ENCODE measurements at places on chromosomes 11 and 22.

- DNase-seq, result no peak
Observed at GRCh38 chr11:67300256-67300755, 3.0 kb upstream of the SSH3 start.

- no peak for DNase-seq
Observed at GRCh38 chr22:45210991-45211390, 29.7 kb downstream of the KIAA0930 start.

GRCh38 chr22:45883811-45884170 lies 93.2 kb downstream of the WNT7B start:
- no peak for DNase-seq

DNA sequence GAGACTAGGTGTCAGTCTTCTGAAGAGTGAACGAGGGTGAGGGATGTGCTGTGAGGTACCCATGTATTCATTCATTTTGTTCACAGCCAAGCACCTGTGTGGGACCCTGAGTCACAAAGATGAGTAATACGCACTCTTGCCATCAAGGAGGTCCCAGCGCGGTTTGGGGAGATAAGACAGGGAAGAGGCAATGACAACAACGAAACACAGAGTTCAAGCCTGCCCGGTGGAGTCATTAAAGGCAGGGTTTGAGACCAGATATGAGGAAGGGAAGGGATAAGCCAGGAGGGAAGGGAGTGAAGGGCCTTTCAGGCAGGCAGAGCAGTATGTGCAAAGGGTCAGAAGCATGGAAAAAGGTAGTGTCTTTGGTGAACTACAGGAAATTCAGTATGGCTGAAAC lies 4.6 kb downstream of the DCHS1 start:
- DNase-seq, result no peak

- no peak for DNase-seq
Observed at GRCh38 chr11:48170241-48171233, 46.1 kb upstream of the OR4B1 start.

- no peak for DNase-seq
Observed at GRCh38 chr22:37640591-37641560, 1.4 kb downstream of the SH3BP1 start.

- peak; percentile 42 for DNase-seq
Observed at GRCh38 chr22:41857155-41857859, 24.4 kb downstream of the SREBF2 start.

DNA sequence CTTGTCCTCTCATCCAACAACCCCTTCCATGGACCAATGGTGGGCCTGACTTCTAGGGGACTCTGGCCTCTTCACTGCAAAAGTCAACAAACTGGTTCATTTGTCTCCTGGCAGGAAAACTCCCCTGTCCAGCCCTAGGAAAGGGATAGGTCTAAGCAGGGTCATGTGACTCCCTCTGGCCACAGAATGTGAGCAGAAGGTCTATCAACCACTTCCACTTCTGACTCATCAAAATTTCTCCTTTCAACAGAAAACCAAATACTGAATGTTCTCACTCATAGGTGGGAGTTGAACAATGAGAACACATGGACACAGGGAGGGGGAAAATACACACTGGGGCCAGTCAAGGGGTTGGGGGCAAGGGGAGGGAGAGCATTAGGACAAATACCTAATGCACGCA lies 1.3 kb upstream of the ISX start:
- no peak for DNase-seq

DNA sequence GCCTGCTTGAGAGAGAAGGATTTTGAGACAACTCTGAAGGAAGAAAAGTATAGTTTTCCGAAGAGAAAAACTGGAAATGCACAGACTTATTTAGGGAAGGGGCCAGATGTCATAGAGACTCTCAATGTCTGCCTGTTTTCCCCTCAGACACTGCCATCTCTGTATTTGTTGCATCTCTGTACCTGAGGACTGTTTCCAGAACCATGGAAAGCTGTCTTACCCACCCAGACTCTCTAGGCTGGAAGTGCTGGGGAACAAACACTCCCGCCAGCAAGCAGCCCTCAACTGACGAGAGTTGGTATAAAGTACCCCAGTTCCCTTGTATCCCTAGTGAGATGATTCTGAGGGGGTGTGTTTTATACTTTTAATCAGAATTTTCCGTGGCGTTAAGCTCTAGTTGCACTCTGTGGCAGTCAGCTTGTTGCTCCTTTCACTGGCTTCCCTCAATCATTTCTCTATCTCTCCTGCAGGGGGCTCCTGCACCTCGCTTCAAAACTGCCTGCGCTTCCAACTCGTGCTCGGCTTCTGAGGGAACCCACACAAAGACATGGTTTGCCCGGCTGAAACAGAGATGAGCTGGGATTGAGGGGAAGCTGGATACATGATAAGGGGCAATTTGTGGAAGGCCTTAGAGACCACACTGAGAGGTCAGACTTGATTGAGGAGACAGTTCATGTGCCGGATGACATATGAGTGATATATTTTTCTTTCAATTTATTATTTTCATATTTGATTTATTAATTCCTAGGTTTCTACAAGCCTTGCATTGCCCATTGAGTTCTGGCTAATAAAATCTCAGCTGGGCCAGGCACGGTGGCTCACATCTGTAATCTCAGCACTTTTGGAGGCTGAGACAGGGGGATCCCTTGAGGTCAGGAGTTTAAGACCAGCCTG lies 36.9 kb upstream of the CLPB start:
- peak; percentile 70 for DNase-seq

- DNase-seq, result no peak
Observed at GRCh38 chr22:39967996-39968972, 8.1 kb downstream of the TMA7B start.

DNA sequence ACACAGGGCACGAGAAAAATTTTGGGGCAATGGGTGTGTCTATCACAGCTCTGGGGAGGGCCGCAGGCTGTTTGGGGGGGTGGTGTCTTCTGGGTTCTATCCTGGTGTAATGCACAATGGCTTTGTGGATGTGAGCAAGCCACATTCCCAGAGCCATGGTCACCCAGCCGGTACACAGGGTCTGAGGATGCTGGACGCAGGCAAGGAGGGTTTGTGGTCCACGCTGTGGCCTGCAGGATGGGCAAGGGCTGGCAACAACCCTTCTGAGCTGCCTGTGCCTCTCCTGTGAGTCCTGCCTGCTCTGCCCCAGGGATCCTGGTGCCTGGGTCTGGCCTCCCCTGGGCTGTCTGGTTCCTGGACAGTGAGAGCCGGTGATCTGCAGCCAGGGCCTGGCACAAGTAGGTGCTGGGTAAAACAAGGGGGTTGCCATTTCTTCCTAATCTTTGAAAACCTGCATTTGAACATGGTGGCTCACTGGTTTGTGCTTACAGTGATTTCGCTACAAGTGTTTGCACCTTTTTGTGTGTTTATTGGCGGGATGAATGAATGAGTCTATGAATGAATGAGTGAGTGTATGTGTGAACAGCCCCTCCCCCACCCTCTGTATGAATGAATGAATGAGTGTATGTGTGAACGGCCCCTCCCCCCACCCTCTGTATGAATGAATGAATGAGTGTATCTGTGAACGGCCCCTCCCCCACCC lies 4.4 kb upstream of the MRPL23 start:
- DNase-seq, result no peak

Measured in renal pelvis (tissue), 12 donors.